Aorta (tissue), 5 donors: ENCODE measurements at places on chromosomes 3 and 15.

GRCh38 chr15:27928386-27928785 is 170.7 kb downstream of the OCA2 start:
- no peak for DNase-seq

DNA sequence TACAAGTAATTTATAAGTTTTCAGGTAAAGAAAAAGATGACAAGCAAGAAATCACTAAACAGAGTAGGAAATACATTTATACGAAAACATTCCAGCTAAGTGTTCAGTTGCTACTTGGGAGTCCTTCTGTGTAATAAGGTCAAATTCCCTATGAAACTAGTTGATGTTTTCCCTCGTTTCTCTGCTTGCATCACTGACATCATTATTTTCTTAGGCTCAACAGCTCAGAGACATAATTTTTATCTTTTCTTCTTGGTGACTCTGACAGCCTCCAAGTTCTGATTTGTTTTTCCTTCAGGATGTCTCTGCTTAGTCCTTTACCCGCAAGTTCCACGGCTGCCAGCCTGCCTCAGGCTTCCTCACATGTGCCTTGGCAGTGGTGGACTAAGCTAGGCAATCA is 173.6 kb downstream of the P3H2 start:
- DNase-seq, result no peak

DNA sequence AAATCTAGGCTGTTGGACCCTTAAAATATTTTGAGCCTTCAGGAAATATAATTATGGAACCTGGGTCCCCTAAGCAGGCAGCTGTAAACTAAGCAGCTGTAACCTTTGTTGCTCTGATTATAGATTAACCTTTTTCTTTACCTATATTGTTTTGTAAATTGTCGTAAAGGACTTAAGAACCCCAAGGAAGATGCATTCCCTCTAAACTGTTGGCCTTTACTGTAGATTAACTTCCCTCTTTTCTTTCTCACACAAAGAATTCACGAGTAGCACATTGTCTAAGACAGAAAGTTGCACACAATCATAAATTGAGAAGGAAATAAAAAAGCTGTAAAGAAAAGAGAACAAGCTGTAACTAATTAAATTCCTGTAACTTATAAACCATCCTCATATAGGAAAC is 877.3 kb downstream of the ROBO2 start:
- no peak for DNase-seq

DNA sequence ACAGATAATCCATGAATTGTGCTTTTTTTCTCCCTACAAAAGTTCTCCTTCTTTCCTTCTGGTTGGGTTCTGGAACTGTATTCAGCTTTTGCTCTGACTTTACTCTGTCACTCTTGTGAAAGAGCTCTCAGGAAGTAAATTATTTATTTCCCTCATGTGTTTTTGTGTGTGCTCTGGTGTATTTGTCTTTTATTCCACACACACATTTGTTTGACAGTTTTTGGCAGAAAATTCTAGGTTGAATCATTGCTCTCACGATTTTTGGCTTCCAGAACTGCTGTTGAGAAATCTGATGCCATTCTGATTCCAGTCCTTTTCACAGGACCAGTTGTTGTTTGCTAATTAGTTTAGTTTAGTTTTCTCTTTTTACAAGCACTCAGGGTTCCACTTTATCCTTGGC is 172.8 kb downstream of the PLCH1 start:
- no peak for DNase-seq
